GM04503 (cell line): ENCODE measurements at places on chromosomes 16 and 17.

DNA sequence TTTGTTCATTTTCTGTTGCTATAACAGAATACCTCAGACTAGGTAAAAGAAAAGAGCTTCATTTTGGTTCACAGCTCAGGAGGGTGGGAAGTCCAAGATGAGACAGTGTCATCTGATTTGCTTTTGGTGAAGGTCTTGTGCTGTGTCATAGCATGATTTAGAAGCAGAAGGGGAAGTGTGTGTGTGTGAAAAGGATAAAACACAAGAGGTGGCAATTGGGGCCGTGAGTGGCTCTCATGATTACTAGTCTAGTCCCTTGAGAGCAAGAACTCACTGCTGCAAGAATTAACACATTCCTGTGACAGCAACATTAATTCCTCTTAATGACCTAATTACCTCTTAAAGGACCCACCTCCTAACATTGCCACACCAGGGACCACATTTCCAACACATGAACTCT lies 8.3 kb downstream of the SLC35G3 start:
- DNase-seq: no peak

GRCh38 chr17:19310151-19310550 lies 52.4 kb downstream of the B9D1 start:
- no peak for DNase-seq

- DNase-seq: no peak
Observed at GRCh38 chr16:14301169-14302030, 230.3 kb downstream of the MRTFB start.

DNA sequence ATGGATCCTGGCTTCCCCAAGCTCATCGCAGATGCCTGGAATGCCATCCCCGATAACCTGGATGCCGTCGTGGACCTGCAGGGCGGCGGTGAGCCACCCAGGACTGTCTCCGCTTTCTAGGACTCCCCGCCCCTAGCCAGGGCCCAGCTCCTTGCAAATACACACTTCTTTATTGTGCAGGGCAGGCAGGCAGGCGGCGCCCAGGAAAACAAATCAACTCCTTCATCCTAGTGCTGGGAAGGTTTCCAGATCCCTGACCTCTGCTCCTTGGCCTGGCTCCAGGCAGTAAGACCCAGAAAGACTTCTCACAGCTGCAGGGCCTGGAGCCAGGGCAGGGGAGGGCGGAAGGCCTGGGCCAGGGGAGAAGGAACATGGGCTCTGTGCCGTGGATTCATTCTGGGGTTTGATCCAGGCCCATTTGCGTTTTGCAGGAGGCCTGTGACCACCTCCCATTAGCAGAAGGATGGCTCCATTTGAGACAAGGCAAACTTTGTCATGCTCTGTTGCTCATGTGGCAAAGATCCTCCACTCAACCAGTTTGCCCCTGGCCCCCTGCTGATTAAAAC lies 6.0 kb upstream of the LPCAT2 start:
- DNase-seq: no peak

DNA sequence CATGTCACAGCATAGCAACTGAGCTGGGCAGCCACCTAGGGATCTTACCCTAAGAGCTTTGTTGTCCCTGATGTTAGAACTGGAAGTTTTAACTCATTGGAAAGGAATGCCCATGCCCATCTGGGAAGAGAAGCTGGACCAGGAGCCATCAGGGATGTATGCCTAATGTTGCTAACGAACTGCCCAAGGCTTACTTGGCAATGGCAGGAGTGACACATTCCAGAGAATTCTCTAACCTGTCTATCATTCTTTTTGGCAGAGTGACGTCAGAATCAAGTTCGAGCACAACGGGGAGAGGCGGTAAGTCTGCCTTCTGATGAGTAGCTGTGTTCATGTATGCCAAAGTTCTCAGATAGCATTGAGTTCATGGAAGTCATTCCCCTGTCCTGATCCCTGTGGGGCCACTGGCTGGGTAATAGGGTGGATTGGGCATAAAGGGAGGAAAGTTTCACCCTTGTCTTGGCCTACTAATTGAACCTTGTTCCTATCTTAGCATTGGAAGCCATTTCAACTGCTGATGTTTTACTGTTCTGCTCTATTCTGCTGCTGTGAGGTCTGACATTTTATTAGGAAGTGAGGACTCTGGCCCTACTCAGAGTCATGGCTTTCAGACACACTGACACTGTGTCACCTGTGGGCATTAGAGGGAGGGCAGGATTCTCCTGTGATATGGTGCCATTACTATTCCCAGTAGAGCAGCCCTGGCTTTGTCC lies 23.7 kb downstream of the MAP3K3 start:
- DNase-seq: no peak

GRCh38 chr16:71648162-71648561 lies 22.2 kb downstream of the MARVELD3 start:
- DNase-seq: no peak

GRCh38 chr17:70564006-70564620 lies 394.8 kb downstream of the KCNJ2 start:
- no peak for DNase-seq

DNA sequence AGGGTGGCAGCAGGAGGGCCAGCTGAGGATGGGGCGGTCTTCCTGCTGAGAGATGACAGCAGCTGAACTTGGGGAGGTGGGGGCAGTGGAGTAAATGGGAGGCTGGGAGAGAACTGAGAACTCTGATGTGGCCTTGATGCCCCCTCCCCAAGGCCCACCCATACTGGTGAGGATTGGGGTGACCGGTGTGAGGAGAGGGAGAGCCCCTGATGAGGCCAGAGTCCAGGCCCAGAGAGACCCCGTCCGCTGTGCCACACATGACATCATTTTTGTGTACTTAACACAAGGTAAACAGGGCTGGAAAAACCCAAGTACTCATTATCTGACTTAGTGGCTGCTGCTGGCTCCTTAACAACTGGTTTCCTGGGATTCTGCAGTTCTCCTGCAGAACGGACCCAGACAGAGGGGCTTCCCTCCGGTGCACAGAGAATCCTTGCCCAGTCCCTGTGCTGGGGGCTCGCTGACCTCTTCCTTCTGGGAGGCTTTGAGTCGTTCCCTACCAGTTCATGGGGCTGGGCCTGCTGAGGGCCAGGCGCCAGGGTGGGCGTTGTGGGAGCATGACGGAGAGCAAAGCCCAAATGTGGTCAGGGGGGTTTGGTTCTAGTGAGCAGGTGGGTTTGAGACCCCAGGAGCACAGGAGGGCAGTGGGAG lies 207.6 kb downstream of the RAB11FIP4 start:
- no peak for DNase-seq

GRCh38 chr17:77508047-77508715 lies 367.4 kb downstream of the SEC14L1 start:
- no peak for DNase-seq

DNA sequence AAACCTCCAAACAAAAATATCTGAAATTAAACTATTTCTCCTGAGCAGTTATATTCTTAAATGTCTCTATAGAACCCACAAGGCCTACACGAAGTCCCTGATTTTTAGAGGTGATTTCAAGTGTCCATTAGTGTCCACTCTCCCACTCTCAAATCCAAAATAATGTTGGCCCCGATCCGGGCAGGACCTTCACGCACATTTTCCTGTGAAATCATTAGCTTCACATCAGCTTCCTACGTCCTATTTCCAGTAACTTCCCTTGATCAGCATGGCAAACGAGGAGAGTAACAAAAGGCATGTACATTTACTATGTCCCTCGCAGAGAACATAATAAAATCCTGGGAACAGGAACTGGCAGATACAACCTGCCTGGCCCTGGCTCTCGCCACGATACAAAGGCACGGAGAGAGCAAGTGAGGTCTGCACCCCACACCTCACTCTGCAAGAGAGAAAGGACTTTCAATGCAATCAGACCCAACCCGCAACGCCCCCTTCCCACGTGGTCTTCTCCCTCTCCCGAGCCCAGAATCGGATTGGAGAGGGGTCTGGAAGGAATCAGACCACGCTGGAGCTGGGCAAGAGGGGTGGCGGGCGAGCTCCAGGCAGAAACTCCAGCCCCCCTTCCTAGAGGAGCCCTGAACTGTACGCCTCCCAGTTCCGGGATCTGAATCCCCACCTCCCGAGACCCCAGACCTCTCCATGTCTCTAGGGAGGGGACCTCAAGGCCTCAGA lies 17.5 kb upstream of the C17orf78 start:
- no peak for DNase-seq

- no peak for DNase-seq
Observed at GRCh38 chr16:87661561-87661960, 59.3 kb downstream of the JPH3 start.
